ENCODE measurements at places on chromosomes 4 and X.

- no peak for DNase-seq
Observed at GRCh38 chr4:104728380-104729122, 233.9 kb upstream of the CXXC4 start.

- DNase-seq = no peak
Observed at GRCh38 chrX:150163221-150163930, 199.7 kb upstream of the MAMLD1 start.

DNA sequence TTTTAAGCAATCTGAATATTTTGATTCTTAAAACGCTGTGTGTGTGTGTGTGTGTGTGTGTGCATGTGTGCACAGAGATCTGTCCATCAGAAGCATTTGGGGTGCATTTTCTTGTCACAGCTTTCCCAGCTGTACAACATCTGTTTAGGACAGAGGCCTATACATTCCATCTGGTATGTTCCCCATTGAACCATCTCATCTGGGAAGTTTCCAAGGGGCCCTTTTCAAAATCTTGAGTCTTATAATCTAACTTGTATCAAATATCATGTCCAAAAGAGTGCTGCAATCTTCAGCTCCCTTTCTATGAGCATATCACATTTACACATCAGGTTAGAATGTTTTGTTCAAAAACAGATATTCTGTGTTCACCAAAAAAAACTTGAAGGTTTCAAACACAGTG lies 16.5 kb upstream of the MID1 start:
- no peak for DNase-seq

DNA sequence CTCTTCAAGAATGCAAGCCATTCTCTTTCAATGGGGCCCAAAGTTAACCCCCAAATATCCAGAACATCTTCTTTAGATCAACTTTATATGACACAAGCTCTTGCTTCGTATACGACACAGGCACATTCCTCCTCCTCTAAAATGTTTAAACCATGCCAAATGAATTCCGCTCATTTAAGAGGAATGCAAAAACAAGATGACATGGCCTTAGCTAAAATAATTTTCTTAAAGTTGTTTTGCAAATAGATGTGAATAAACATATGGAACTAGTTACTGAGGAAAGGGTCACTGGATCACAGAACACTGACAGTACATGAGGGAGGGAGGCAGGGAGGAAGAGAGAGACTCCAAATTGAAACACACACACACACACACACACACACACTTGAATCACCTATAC lies 97.4 kb downstream of the RASL11B start:
- no peak for DNase-seq

GRCh38 chrX:69155786-69156520 lies 9.3 kb downstream of the PJA1 start:
- DNase-seq = peak; percentile 70

GRCh38 chr4:1300466-1301455 lies 11.1 kb downstream of the MAEA start:
- no peak for DNase-seq

DNA sequence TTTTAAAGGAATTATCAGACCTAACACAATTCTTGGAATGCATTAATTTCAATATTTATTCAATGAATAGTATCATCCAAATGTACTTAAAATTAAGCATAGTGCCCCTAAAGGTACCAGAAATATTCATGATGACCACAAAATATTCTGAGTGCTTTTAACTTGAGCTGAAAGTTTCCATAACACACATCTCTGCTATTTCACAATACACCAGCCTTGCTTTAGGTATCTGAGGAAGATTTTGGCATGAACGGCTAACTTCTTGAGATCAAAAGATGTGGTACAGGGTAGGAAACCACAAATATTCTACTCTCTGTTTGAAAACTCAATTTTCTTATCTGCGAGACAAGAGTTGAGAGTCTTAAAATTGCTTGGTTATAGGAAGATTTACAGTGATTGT lies 538.3 kb upstream of the PCDH7 start:
- DNase-seq = no peak

DNA sequence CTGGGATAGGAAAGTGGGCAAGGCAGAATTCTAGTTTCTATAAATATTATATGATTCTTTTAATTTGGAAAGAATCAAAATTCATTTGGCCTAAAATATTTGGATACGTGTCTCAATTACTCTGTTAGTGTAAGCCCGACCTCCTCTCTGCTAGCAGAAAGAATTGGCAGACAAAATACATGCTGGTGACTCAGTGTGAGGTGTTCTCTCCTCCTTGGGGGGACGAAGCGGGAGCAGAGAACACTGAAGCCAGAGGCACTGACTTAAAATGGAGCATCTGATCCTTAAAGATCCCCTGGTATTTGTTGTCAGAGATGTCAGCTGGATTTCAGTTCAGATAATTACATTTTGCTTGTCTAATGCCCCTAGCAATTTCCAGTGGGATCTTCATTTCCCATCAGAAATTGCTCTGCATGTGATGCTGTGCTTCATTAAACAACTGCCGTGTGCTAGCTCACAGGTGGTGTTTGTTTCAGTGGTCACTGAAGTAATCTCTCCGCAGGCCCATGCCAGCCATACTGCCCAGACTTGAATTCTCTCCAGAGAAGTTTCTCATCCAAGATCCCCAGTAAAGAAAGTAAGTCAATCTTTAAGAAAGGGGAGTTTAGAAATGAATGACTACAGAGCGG lies 188.7 kb upstream of the TLL1 start:
- no peak for DNase-seq

DNA sequence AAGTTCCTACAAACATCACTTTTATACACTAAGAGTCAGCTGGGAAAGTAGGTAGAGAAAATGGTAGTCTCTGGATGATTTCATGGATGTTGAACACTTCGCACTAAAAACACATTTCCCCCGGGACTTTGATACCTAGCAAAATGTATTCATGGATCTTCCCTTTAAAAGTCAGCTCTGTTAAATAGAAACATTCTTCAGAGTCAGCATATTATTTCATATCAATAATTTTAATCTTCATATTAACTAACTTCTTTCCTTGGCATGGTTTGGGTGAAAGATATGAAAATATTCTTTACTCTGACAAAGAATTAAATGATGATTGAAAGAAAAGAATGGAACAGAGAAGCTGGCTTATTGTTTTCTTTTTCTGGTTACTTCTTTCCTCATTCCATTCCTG lies 185.5 kb downstream of the NDST4 start:
- no peak for DNase-seq

- DNase-seq = no peak
Observed at GRCh38 chr4:85391589-85392410, 83.2 kb upstream of the ARHGAP24 start.

- no peak for DNase-seq
Observed at GRCh38 chr4:119774840-119775239, 146.2 kb upstream of the PDE5A start.

DNA sequence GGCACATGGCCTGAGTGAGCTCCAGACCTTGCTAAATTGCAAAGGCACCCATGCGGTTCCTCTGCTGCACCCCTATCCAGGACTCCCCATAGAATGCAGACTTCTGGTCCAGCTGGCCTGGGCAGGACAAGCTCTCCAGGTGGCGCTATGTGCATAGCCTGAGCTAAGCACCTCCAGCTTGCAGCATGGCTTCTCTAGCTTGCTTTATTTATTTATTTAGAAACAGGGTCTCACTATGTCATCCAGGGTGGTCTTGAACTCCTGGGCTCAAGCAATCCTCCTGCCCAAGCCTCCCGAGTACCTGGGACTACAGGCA lies 5.5 kb upstream of the WFS1 start:
- no peak for DNase-seq

All from lower leg skin (tissue), 4 donors.